ENCODE measurements at places on chromosomes 3 and 15.

GRCh38 chr3:32992310-32992686 is 40.9 kb downstream of the CCR4 start:
- DNase-seq = no peak

GRCh38 chr3:30112902-30113484 is 493.4 kb upstream of the TGFBR2 start:
- no peak for DNase-seq

GRCh38 chr3:48567090-48567489 is 3.5 kb upstream of the UCN2 start:
- no peak for DNase-seq

GRCh38 chr3:50502584-50503423 is 630 bp downstream of the CACNA2D2 start:
- DNase-seq = peak; percentile 11

GRCh38 chr3:156460206-156460611 is 94.7 kb downstream of the SSR3 start:
- no peak for DNase-seq

DNA sequence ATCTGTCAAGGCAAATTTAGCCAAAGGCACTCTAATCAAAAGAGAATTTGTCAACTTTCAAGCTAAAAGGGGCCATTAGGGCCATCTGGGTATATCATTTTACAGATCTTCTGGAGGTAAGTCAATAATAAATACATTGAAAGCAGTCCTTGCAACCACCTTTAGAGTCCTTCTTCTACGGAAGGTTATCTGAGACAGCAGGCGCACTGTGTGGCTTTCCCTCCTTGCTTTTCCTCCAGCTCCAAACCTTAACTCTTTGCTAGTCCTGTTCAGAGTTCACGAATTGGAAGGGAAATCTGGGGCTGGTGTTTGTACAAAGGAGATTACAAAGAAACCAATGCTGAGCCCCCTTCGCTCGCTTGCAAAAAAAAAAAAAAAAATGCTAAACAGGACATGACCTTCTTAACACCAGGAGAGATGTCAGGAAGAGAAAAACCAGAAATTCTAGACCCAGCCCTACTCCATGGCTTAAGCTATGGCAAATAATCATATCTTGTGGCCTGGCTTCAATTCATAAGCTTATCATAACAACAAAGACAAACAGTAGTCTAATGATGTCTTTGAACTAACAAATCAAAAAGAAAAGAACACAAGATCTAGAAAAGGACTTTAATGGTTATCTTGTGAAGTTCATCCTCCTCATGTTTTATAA is 215.7 kb downstream of the STT3B start:
- no peak for DNase-seq

GRCh38 chr3:189490337-189490736 is 140.9 kb upstream of the TP63 start:
- DNase-seq = no peak

GRCh38 chr15:55914446-55914845 is 79.0 kb downstream of the NEDD4 start:
- no peak for DNase-seq

- no peak for DNase-seq
Observed at GRCh38 chr3:15654891-15655290, 53.3 kb downstream of the BTD start.

DNA sequence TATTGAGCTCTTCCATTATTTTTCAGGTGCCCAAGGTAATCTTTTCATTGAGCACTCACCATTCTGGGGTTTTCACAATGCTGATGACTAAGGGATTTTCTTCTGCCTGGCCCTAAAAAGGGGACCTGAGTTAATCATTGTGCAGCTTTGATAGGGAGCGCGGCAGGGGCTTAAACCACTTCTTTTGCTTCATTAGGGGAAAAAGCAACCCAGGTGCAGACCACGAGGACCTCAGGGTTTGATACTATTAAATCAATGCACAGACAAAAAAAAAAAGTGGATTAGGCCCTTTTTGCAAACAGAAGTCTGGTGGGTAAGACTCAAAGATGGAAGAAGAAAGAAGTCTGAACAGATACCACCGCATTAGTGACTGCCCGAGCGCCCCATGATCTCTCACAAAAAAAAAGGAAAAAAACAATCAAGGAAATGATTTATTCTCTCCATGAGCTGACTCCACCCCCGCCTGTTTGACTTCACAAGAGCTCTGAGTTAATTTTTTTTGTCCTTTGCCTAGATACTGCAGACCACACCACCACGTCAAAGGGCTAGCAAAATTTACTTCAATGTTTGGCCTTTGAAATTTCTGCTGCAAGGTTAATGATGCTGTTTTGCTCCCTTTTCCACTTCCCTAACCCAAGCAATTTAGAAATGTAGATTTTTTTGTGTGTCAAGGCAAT is 78.0 kb upstream of the FEZF2 start:
- DNase-seq = no peak

DNA sequence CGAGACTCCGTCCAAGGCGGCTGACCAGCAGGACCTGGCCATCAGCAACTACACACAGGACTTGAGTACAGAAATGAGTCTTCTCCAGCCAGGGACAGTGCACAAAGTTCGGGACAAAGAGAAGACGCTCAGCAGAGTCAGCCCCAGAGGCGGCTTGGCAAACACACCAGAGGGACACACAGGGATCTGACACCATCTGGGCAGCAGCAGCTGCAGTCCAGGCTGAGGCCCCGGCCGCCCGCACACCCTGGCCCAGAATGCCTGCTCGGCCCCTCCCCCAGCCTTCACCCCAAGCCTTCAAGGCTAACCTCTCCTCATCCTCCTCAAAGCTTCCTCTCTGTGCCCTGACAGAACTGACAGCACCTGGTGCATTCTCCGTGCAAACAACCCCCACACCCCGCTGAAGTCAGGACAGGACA is 61.1 kb downstream of the XXYLT1 start:
- DNase-seq = no peak

All from stimulated activated CD8-positive, alpha-beta memory T cell treated with anti-CD3 and anti-CD28 coated beads, Interleukin-15, amount 100 ng/mL, for 4 hours (primary cell).